ENCODE measurements at places on chromosomes 5 and 9.

GRCh38 chr9:79896390-79896980 is 324.7 kb downstream of the TLE4 start:
- no peak for DNase-seq

- DNase-seq: no peak
Observed at GRCh38 chr9:107332883-107333282, 49.8 kb downstream of the RAD23B start.

GRCh38 chr5:180618829-180619562 is 27.7 kb upstream of the SCGB3A1 start:
- DNase-seq: no peak

GRCh38 chr9:108860354-108860753 is 1.7 kb upstream of the ACTL7A start:
- DNase-seq: no peak

- DNase-seq: peak; percentile 21
Observed at GRCh38 chr9:21455320-21455719, 15.1 kb downstream of the IFNA1 start.

DNA sequence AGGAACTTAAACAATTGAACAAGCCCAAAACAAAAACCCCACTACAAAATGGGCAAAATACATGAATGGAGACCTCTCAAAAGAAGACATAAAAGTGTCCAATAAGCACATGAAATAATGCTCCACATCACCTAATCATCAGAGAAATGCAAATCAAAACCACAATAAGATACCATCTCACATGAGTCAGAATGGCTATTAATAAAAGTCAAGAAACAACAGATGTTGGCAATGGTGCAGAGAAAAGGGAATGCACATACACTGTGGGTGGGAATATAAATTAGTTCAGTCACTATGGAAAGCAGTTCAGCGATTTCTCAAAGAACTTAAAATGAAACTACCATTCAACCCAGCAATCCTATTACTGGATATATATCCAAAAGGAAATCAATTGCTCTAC is 337.4 kb upstream of the GRIA1 start:
- DNase-seq: no peak

DNA sequence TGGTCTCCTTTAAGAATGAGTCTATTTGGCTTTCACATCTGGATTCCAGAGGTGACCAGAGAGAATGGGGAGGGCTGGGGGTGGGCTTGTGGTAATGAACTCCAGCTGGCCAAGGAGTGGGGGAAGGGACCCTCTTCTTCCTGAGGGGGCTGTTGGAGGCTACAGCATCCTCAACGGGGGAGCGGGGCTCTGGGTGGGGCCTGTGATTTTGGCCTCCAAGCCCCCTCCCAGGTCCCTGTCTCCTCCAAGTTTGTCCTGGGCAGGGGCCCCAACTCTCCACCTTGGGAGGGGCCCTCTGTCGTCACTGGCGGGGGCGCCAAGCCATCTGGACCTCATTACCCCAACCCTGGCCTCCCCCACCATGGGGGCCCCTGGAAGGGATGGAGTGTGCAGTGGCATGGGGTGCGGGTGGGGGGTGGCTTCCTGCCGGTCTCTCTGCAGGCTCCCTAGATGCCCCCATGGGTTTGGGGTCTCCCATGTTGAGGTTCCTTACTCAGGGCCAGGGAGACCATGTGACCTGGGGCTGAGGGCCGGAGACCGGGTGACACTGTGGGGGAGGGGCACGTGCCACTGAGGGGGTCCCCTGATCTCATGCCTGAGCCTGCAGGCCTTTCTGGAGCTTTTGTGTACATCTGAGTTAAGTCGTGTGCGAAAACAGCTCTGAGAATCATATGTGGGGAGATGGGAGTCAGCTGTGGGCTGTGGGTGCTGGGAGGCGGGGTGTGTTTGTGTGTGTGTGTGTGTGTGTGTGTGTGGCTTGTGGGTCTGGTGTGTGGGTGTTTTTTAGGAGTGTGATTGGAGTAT is 32.4 kb downstream of the GOLGA2 start:
- DNase-seq: no peak

- no peak for DNase-seq
Observed at GRCh38 chr5:59187857-59188256, 605.0 kb downstream of the RAB3C start.

DNA sequence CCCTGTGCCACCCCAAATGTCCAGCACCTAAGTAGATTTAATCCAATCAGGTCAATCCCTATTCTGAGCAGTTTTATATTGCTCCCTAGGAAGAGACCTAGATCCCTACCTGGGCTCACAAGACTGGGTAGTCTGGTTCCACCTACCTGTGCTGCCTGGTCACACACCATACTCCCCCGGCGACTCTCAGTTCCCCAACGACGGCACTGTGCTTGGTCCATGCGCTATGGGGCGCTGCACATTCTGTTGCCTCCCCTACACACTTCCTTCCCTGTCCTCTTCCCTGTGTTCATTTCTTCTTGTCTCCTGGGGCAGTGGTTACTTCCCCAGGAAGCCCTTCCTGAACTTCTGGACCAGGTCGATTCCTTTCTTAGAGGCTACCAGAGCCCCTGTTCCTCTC is 109.9 kb upstream of the IL12B start:
- no peak for DNase-seq

DNA sequence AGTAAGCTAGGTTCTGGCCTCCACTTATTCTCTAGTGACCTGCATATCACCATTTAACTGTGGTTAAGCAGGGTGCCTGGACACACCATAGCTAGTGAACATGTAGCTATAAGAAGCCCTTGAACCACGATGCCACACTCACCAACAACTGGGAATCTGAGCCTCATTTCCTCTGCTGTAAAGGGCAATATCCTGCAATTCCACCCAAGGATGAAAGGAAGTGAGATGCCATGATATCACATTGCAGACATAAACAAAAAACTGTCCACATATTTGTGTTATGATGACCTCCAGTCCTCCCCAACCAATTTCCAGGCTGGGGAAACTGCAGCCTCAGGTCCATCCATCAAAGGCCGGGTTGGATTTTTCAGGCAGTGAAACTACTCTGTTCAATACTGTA is 10.4 kb downstream of the TNIP1 start:
- DNase-seq: no peak

GRCh38 chr9:95127249-95128176 is 190.0 kb downstream of the FANCC start:
- DNase-seq: peak; percentile 38

DNA sequence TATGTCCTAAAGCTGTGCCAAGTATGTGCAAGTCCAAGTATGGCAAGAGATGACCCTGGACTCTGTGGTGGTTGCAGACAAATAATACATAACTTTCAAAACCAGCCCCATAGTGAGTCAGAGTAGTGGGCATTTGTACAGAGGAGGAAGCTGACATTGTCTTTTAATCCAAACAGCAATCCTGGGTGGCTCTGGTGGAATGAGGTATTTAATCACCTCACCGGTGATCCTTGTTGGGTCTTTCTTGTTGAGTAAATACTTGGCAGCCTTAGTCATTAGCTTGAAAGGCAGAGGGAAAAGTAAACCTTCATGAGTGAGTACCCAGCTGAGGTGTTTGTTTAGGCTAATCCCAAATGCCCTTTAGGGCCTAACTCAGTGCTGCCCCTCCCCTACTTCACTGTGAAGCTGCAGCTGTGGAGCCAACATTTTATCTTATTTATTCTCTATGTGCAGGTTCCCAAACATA is 148.7 kb upstream of the SLC12A2 start:
- no peak for DNase-seq

- DNase-seq: no peak
Observed at GRCh38 chr5:154351566-154351965, 94.2 kb upstream of the SAP30L start.

DNA sequence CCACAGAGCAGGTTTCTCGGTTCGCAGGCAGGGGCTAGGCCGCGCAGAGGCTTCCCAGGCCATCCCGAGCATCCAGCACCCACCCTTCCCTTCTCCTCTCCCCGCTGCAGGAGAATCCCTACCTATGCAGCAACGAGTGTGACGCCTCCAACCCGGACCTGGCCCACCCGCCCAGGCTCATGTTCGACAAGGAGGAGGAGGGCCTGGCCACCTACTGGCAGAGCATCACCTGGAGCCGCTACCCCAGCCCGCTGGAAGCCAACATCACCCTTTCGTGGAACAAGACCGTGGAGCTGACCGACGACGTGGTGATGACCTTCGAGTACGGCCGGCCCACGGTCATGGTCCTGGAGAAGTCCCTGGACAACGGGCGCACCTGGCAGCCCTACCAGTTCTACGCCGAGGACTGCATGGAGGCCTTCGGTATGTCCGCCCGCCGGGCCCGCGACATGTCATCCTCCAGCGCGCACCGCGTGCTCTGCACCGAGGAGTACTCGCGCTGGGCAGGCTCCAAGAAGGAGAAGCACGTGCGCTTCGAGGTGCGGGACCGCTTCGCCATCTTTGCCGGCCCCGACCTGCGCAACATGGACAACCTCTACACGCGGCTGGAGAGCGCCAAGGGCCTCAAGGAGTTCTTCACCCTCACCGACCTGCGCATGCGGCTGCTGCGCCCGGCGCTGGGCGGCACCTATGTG is 36.1 kb downstream of the NTNG2 start:
- DNase-seq: no peak

DNA sequence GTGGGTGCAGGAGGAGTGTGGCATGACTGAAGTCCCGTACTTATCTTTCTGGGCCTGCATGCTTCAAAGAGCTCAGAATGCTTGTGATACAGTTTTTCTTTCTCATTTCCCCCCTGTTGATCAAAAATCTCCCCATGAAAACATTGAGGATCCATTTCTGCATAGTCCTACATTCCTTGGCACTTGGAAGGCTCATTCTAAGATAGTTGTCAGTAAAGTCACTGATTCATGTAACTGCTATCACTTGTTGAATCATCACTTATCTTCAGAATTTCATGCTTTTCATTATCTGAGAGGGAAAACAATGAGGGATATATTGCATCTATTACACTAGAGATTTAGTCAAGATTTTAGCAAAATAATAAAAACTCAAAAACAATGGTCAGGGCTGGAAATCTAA is 1953.1 kb upstream of the CDH6 start:
- DNase-seq: no peak

DNA sequence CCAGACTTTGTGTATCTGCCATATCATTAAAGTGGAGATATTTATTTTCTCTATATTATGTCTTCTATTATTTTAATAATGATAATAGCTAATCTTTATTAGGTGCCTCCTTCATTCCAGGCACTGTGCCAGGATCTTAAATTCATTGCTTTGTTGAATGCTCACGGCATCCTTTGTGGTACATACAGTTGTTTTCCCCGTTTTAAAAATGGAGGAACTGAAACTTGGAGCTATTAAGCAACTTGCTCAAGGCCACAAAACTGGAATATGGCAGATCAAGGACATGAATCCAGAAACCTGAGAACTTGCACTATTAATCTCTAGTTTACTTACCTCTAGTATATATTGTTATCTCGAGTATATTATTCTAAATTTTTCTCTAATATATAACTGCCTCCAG is 41.5 kb upstream of the PPP3R2 start:
- no peak for DNase-seq

DNA sequence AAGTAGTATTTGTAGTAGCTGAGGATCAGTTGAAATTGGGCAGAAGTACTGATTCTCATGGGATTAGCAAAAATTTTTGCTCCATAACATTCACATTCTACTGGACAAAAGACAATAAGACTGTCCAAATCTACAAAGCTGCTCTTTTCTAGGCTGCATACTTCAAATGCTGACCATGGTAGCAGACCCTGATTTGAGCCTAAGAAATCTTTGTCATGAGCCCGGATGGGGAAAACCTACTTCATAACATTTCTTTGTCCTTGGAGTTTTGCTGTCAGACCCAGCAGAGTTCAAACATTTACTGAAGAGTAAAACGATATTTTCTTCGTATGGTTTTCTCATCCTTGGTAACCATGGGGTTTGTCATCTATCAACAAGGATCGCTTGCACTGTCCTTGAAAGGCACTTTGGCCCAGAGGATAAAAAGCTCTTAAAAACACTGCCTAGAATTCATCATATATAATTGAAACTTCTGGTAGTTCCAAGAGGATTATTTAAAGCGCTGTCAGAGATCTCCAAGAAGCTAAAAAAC is 216.9 kb downstream of the CAVIN4 start:
- no peak for DNase-seq

DNA sequence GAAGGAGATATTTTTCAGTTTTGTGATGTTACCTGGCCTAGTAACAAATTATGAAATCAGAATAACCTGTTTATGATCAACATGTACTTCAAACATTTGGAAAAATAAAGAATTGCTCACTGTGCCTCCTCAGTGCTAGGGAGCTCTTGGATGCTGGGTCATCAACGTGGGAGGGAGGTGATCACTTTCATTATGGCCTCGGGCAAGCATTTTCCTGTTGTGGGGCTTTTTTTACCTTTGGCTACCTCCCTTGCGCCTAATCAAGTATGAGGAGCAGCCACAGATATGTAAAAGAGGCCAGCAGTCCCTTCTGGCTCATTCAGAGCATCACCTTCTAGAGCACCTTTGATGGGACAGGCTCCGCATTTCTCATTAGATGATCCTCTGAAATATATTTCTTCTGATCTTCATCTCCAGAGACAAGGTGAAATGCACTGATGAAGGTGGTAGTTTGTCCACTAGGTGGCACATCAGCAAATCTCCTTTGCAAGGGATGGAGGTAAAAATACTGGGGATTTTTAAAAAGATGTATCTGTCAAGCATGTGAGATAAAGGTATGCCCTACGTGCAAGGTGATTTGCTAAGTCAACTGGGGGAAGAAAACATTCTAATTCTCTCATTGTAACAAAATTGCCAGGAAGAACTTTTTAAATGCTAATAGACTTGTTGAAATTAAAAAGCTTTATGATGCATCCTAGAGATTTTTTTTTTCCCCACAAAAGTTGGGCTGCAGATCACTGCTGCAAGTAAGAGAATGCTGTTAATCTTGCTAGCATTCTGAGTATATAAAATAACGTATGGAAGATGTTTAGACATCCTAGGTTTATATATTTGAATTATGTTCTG is 218.2 kb downstream of the MAST4 start:
- DNase-seq: peak; percentile 11

- no peak for DNase-seq
Observed at GRCh38 chr5:147052519-147052918, 174.0 kb upstream of the PPP2R2B start.

DNA sequence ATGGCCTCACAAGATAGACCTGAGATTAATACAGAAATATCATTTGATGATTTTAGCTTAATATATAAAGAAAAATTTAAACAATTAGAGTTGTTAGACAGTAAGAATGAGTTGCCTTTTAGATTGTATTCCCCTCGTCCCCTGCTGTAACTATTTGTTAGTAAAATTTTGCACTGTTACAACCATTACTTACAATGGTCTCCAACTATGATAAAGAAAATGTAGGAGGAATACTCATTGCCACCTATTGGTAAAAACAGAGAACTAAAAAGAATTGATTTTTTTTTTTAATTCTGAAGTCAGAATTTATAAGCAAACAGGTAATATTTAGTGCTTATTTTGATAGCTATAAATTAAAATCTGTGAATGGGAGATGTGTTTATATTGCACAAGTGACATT is 937.6 kb downstream of the TLE4 start:
- no peak for DNase-seq
